ENCODE measurements at places on chromosomes 11 and 22. TPM values are rescaled to one million over a fixed set of nuclear protein-coding genes. Genes with fewer than 3 reads are reported as not detected.

Gene OR8G5
- total RNA-seq = not detected

Gene APOBEC3G
- 7.1 TPM for total RNA-seq

Gene PACSIN3
- total RNA-seq = 33.1 TPM

Gene SLC17A6
- not detected for total RNA-seq
